MM.1S (cell line): ENCODE measurements at places on chromosomes 1 and 21.
A peak's percentile ranks its signal among the peaks of the same experiment; 100 is the strongest.

- no peak for DNase-seq
Measured at GRCh38 chr1:16478091-16478490, 36.0 kb downstream of the RNU1-1 start.

DNA sequence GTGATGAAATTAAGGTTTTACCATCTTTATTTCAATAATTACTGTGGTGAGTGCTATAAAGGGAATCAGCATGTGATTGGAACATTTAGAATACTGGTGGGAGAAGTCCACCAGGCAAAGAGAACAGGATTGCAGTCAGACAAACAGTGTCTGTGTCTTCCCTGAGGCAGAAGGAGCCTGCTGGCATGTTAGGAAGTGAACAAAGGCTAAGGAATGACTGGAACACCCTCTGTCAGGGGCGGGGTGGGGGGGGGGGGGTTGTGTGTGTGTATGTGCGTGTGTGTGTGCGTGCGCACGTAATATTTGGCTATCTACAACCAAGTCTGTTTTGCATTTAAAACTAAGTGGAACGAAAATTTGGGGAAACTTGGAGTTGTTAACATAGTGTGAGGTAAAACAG, 30.2 kb downstream of the SRRM1 start:
- DNase-seq: no peak

DNA sequence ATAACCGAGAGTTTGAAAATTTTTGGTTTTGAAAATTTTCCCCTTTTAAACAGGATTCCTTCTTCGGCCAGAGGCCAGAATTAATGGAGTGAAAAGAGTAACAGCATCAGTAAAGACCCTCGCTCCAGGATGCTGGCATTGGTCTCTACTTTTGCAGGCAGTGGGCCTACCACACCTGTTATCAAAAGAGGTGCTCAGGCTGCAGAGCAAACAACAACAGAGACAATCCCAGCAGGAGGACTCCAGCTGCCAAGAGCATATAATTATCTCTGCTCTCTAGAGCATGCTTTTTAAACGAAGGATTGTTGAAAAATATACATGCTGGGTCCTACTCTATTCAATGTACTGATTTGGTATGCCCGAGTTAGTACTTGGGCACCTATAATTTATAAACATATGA, 1048.5 kb downstream of the PLA2G4A start:
- no peak for DNase-seq

DNA sequence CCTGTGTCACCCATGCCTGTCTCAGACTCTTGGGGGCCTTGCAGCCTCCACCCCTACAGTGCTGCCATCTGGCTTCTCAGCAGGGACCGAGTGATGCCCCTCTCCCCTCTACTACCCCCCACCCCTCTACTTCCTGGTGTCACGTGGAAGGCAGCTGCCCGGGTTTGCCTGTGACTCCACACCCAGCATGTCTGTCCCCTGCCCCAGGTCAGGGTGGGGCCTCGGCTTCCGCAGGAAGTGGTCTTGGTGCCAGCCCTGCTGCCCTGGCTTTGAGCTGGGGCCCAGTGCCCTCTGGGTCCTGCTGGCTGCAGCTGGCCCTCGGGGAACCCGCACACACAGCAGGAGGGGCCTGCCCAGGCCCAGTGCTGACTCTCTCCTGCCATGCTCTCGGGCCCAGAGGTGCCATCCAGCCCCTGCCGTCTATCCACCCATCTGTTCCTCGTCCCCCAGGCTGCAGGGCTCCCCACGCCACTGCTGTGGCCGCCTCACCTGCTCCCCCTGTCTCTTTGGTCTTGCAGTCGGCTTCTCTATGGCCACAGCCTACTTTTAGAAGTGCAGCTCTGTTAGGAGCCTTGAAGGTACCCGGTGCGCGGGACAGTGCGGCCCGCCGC, 24.0 kb downstream of the PLCH2 start:
- no peak for DNase-seq

GRCh38 chr1:7198664-7199063, 413.4 kb downstream of the CAMTA1 start:
- DNase-seq: no peak

GRCh38 chr1:30889511-30889910, 19.0 kb downstream of the SDC3 start:
- no peak for DNase-seq

DNA sequence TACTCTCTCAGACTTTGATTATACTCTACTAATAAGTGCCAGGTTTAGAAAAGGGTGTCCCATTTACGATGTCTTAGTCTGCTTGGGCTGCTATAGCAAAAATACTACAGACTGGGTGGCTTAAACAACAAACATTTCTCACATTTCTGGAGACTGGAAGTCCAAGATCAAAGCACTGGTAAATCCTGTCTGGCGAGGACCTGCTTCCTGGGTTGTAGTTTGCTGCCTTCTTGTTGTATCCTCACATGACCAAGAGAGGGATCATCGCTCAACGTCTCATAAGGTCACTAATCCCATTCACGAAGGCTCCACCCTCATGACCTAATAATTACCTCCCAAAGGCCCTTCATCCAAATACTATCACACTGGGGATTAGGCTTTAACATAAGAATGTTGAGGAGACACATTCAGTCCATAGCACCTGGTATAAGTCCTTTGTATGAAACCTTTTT, 12.0 kb downstream of the PRDX6 start:
- no peak for DNase-seq

DNA sequence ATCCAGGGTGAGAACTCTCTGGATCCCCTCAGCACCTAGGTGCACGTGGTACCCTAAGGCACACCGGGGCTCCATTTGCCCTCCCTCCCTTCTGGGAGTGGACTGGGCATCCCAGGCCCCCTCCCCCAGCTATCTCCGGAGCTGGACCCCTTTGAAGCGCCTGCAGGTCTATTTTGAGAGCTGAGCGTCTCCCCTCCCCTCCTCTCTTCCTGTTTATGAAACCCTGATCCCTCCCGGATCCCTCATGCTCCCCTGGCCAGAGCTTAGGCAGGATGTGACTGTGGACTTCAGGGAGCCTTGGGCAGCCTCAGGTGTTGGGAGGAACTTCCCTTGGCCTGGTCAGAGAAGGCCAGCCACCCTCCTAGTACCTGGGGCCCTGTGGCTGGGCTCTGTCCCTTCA, 10.2 kb downstream of the RPS6KA1 start:
- DNase-seq: no peak

- DNase-seq: no peak
Measured at GRCh38 chr1:153734396-153735089, 6.7 kb downstream of the INTS3 start.

DNA sequence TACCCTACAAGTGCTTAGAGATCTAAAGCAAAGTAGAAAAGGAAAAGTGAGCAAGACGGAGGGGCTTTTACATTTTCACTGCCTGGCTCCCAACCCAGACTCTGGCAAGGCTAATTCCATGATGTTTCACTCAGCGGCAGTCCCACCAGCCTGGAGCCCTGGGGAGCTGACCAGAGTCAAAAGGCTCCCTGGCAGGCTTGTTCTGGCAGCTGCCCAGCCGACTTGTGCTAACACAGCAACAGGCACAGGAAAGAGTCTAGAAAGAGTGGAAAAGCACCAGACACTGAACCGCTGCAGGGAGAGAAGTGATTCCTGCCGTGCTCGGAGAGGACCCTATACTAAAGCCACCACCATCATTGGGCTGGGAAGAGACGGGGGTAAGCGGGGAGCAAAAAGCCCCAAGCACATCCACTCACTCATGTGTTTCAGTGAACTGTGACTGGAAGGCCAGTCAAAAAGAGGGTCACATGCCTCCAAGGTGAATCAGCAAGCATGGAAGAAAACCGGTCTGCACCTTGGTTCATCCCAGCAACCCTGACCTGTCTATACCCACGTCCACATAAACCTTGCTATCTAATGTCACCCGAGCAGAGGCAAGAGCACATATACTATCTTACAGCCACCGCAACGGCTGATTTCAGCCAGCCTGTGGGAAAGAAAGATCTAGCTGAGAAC, 8.0 kb downstream of the SMIM12 start:
- DNase-seq: no peak

- no peak for DNase-seq
Measured at GRCh38 chr21:38599381-38599975, 101.2 kb upstream of the ERG start.

GRCh38 chr1:184753117-184753516, 1.5 kb downstream of the EDEM3 start:
- peak; percentile 17 for DNase-seq

- no peak for DNase-seq
Measured at GRCh38 chr1:25106352-25106751, 126.0 kb downstream of the SYF2 start.

GRCh38 chr1:29779146-29779545, 542.8 kb downstream of the PTPRU start:
- no peak for DNase-seq

- no peak for DNase-seq
Measured at GRCh38 chr1:112817555-112818373, 102.6 kb upstream of the PPM1J start.
